Sciatic nerve (tissue), 2 donors: ENCODE measurements at places on chromosomes 2 and 18. TPM values are rescaled to one million over a fixed set of nuclear protein-coding genes. Genes with fewer than 3 reads are reported as not detected.
A peak's percentile ranks its signal among the peaks of the same experiment; 100 is the strongest.

Gene CMPK2
- 4.1 TPM for total RNA-seq

Gene BIRC6
- total RNA-seq = 130 TPM

Gene IL1RN
- 15.0 TPM for total RNA-seq

Gene SRD5A2
- not detected for total RNA-seq

GRCh38 chr2:150909613-150910012, 352.1 kb downstream of the RBM43 start:
- DNase-seq = no peak

DNA sequence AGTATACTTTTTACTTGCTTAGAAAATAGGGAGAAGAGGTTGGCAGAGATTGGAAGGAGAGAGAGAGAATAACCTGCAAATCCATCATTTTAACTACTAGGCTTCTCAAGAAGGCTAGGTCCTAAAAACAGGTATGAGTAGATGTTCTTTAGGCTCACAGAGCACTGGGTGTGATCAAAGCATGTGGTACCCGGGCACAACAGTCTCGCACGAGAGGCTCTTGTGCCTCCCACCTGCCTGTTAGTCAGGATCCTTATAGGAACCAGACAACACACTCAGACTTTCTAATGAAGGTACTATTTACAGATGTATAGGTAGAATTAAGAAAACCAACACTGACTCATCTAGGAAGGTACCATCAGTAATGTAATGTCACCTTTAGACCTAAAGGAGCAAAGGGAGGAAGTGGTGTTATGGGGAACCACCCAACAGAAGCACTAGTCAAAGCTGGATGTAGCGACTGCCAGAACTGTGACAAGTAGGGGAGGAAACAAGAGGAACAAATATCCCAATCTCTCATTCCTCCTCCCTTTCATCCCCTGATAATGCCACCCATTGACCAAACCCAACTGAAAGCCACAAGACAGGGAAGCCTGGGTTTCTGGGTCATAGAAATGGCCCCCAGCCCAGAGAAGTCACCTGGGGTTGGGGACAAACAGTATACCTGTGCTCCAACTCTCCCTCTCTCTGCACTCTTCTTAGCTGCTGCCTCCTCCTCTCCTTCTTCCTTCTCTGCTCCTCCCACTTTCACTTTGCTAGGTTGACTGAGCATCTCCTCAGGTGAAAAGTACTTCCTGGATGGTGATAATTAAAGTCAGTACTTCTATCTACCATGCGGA, 16.0 kb upstream of the MARCHF4 start:
- no peak for DNase-seq

- peak; percentile 96 for DNase-seq
These were observed 3.6 kb upstream of the CTDSP1 start for GRCh38 chr2:218395826-218396687.

DNA sequence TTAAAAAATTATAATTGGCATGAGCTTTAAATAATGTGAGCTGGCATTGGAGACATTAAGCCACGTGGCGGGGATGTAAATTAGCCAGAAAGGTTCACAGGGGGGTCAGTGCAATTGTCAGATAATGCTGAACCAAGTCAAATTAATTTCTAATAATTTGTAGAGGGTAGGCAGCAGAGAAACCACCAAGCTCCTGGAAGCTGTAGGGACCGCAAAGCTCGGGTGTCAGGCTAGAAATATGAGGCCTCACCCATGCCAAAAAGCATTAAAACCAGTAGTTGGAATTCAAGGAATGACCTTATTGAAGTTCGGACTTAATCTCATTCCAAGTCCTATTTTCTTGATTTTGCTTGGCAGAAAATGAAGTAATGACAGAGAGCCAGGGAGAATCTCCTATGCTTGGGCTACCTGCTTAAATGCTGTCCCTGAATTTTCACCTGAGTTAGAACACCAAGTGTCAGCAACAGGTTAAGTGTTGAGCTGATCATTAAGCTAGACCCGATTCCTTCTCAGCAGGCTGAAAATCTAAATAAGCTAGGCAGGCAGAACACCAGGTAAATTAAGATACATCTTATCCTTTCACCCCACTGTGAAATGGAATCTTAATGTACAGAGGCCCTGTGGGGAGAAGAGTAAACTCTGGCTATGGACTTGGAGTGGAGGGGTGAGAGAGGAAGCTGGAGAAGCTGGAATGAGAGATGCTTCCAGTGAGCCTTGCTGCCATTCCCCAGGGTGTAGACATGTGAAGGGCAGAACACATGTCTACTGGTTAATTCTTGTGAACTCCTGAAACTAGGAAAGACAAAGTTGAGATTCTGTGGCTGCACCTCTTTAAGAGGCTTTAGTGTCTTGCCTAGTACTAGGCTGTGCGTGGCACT, 520.0 kb downstream of the SLC4A3 start:
- no peak for DNase-seq

DNA sequence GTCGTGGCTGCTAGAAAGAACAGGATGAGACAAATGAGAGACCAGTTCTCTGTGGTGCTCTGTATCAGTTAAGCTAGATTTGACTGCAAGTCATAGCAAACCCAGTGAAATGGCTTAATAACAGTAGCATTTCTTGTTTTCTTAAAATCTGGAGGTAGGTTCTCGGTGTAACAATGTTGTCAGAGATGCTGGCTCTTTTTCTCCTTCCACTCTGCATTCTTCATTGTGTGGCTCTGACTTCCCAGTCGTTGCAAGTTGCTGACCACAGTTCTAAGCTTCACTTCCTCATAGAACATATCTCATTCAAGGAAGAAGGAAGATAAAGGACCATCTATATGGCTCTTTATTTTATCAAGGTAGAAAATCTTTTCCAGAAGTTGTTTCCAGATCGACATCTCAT, 7.9 kb upstream of the CKAP2L start:
- no peak for DNase-seq

- DNase-seq = no peak
These were observed 439.2 kb downstream of the SETBP1 start for GRCh38 chr18:45119876-45120275.

- DNase-seq = no peak
These were observed 3.7 kb downstream of the ALS2 start for GRCh38 chr2:201777043-201777442.

DNA sequence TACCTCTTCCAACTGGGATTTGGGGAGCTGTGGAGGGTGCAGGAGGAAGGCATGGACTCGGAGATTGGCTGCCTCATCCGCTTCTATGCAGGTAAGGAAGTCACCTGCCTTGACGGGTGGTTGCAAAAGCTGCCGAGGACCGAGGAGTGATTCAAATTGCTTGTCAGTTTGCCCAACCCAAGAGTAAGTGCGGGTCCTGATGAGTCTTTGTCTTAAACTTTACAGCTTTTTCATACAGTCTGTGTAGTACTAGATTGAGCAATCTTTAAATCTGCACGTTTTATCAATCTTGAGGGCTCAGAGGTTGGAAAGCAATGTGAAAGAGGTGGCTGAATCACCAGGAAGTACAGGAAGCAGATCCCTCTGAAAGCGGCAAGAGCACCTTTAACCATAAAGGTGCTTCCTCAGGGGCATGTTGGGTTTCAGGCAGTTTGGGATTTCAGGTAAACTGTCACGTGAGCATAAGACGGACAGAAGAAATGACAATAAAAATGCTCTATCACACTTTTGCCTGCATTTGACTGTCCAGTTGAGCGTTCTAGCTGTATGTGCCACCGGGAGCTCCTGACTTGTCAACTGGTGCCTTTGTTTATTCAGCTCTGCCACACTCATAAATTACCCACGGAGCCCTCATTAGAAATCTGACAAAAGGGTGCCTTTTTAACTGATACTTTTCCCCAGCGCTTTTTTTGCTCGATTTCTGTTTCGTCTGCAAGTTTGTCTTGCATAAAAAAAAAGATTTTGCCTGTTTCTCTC, 2.0 kb downstream of the PHLPP1 start:
- DNase-seq = no peak
